ENCODE measurements at places on chromosomes 7 and 10. TPM values are rescaled to one million over a fixed set of nuclear protein-coding genes. Genes with fewer than 3 reads are reported as not detected.

GRCh38 chr7:128235471-128235870 is 5.6 kb upstream of the LEP start:
- no peak for DNase-seq

DNA sequence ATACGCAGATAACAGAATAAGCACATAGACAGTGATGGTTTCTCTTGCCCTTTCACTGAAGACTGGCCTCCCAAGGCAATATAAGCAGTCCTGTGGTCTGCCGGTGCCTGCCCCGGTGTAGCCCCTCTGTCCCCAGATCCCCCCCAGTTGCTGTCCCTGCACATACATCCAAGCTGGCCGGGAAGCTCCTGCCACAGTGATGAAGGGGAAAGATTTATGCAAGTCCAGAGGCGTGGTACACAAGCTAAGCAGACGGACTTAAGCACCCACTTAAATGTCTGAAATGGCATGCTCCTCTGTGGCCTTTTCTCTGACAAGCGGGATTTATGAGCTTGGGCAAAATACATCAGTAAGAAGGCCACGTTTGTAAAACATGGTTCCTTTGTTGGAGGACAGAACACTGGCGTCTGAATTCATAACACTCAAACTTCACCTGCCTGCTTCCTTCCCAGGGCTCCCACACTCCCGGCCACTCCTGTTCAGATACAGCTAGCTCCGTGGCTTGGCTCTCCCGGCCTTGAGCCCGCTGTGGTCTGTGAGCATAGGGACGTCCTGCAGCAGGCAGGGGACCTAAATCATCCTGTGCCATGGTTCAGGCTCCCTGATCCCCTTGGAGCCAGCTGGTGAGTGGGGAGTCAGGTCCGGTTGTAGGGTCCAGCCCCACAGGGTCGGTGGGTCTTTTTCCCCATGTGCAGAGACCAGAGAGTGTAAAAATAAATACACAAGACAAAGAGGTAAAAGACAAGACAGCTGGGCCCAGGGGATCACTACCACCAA is 61.7 kb upstream of the PPP2R2D start:
- DNase-seq, result no peak

DNA sequence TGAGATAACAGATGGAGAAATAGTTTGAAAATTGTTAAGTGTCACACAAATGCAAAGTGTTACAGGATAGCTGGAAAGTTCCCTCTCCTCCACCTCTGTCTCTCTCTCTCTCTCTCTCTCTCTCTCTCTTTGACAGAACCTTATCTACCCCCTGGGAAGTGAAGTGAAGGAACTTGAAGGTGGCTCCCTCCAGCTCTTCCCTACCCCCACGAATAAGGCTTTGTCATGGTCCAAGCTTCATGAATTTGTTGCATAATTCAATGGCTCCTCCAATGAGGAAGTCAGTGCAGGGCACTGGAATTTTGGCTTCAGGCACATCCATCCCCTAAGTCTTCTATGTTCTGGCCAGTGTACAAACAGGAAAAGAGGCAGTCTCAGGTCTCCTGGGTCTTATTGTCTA is 66.4 kb downstream of the CDHR3 start:
- no peak for DNase-seq

- DNase-seq, result no peak
Measured at GRCh38 chr10:103691267-103691666, 164.1 kb downstream of the SH3PXD2A start.

DNA sequence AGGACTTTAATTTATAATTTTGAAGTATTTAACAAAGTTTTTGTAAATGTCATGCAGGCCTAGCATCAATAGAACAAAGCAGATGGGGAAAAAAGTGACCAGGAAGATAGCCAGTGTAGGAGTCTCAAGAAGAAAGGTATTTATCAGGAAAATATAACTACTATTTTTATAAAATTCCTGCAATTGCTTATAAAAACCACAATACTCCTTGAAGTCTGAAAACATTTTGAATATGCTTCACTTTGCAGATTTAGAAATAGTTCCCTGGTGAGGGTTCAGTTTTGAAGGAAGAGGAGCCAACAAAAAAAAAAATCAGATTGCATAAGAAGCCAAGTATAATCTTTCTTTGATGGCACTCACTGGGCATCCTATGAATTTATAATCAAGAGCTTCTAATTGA is 34.1 kb downstream of the MTERF1 start:
- no peak for DNase-seq

- DNase-seq, result peak; percentile 23
Measured at GRCh38 chr10:112000466-112000865, 183.1 kb downstream of the GPAM start.

- no peak for DNase-seq
Measured at GRCh38 chr10:58991856-58992255, 184.6 kb upstream of the PHYHIPL start.

DNA sequence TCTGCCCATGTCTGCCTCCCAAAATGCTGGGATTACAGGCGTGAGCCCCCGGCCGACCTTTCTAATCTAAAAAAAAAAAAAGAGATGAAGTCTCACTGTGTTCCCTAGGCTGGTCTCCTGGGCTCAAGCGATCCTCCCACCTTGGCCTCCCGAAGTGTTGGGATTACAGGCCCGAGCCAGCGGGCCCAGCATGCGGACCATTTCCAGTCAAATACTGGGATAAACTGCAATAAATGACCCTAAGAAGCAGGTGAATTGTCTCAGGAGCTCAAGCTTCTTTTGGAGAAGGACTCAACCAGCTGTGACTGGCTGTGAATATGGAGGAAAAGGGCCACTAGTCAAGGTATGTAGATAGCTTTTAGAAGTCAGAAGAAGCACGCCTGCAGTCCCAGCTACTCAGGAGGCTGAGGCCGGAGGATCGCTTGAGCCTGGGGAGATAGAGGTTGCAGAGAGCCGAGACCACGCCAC is 550 bp upstream of the CREM start:
- DNase-seq, result no peak

DNA sequence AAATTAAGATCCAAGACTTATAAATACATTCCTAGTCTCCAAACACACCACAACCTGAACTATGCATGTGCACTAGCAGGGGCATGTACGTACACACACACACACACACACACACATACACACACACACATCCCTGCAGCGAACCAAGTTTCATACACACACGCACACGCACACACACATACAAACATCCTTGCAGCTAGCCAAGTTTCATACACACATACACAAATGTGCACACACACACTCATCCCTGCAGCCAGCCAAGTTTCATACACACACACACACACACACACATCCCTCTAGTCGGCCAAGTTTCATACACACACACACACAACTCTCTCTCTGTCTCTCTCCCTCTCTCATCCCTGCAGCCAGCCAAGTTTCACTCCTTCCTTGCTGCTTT is 82.7 kb upstream of the WIPF3 start:
- DNase-seq, result peak; percentile 25

- DNase-seq, result no peak
Measured at GRCh38 chr7:138665669-138666140, 35.5 kb downstream of the SVOPL start.

DNA sequence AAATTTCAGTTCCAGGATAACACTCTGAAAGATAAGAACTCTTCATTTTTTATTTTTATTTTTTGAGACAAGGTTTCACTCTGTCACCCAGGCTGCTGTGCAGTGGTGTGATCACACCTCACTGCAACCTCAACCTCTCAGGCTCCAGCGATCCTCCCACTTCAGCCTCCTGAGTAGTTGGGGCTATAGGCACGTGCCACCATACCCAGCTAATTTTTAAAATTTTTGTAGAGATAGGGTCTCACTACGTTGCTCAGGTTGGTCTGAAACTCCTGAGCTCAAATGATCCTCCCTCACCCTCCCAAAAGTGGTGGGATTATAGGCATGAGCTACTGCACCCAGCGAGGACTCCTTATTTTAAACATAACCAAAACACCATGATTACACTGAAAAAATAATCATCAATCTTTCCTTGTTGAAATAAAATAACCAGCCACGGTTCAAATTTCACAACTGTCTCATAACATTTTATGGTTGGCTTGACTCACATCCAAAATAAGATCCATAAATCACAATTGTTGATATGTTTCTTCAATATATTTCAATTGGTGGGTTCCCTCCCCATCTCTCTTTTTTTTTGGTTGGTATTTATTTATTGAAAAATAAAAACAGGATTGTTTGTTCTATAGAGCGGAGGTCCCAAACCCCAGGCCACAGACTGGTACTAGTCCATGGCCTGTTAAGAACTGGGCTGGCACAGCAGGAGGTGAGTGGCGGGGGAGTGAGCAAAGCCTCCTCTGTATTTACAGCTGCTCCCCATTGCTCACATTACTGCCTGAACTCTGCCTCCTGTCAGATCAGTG is 60.1 kb upstream of the FAM171A1 start:
- DNase-seq, result no peak

DNA sequence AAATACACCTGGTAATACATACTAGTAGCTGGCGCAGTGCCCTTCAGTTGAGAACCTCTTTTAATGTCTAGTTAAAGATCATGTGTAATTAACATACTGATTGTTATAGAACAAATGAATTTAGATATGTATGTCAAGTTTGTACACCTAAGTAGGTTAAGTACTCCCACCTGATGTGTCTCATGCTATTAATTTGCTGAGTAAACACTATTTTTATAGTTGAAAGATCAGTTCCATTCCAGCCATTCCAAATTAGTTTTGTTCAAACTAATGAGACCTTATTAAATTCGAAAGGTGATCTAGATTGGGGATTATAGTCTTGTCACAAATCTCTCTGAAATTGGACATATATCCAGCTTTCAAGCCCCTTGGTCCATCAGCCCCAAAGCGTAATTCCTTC is 710.0 kb downstream of the LRMDA start:
- no peak for DNase-seq

DNA sequence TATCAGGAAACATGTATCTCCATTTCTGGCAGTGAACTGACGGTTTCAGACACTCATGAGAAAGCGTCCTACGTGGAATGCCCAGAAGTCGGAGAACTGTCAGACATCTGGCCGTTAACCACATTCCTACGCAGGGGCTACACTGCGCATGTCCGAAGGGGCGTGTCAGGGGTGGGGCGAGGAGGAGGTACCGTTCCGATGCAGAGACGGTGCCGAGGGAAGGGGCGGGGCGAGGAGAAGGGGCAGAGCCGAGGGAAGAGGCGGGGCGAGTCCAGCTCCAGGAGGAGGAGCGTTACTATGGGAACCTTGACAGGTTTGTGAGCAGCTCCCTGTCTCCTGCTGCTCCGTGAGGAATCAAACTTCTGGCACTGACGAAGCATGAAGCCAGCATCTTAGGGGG is 366.9 kb upstream of the NUPR2 start:
- DNase-seq, result no peak

GRCh38 chr10:104334965-104335650 is 3.2 kb downstream of the ITPRIP start:
- no peak for DNase-seq

- DNase-seq, result no peak
Measured at GRCh38 chr7:2224934-2225333, 7.8 kb downstream of the MAD1L1 start.

DNA sequence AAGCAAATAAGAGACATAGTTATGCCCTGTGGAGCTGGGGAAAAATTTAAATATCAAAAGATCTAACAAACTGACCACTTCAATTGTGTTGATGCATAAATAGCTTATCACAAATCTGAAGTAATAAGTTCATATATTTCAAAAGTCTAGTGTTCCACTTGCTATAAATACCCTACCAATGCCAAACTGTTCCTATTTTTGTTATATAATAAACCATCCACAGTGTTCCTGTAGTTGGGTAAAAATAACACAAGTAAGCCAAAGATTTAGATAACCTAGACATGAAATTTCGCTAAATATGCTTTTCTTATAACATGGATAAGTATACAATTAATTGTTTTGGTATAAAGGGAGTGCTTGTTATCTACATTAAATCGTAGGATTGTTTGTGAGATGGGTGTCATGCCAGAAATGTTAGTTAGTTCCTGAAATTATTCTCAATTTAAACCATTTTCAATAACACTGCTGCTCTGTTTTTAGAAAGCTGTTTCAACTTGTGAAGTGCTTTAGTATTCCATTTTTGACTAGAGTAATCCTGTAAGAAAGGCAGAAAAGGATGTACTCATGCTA is 85.5 kb downstream of the CACNA2D1 start:
- no peak for DNase-seq

DNA sequence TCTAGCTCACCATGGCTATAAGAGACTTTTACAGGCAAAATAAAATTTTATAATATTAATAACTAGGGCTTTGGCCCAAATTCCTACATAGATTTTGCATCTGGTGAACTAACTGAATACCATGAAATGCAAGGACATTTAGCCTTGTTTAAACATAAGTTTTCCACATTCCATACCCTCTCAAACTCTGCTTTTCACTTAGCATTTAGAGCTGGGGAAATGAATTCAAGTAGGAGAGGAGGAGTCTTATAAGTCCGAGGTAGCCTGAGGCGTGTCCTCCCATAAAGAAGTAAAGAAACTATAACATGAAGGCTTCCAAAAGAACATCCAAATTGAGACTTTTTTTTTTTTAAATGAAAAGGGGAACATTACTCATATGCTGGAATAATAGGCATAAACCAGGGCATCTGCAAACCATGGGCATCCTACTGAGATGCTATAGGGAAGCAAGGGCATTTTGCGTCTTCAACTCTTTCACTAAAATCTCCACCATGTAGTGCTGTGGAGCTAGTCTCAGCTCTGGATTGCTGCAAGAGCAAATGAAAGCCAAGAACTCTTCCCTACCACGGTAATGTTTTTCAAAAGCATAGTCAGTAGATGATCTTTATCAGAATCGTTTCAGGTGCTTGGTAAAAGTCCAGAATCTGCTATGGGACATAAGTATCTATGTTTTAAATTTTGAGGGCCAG is 79.1 kb downstream of the PALS2 start:
- DNase-seq, result no peak

DNA sequence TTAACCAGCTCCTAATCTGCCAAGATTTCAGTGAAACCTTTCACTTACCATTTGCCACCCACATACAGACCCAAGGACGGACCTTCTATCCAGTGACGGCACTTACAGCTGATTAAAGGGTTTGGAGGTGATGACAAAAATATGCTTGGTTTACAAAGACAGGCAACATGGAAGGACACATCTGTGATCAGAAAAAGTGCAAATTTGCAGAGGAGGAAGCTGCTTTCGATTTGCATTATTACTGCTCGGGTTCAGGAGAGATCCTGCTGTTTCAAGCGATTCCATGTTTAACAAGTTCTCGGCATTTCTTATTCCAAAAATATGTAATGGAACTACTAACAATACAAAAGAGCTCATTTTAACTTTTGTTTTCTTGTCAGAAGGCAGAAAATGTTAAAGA is 109.0 kb downstream of the JAZF1 start:
- DNase-seq, result no peak

The PTN gene
- total RNA-seq, result 63.5 TPM

The VAX1 gene
- total RNA-seq, result not detected

The LRRD1 gene
- 0.08 TPM for total RNA-seq

The OR2A5 gene
- total RNA-seq, result 0.44 TPM

The GARIN1A gene
- 0.67 TPM for total RNA-seq
